ENCODE measurements at places on chromosomes 12 and 14.

GRCh38 chr12:26319511-26319910, 124.1 kb downstream of the SSPN start:
- no peak for DNase-seq

DNA sequence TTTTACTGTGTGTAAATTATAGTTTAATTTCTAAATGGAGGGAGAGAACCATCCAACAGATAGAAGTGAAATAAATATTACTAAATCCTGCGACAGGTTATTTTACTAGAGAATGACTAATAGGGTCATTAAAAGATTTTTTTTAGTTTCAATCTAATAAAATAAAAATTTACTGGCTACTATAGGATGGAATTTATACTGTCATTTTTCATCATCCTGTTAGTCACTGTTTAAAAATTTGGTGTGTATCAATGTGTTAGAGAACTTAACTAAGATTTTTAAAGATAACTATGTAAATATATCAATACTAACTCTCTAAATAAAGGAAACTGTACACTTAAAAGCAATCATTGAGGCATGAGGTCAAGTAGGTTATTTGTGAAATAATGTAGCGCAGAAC, 41.1 kb upstream of the CDKN3 start:
- no peak for DNase-seq

DNA sequence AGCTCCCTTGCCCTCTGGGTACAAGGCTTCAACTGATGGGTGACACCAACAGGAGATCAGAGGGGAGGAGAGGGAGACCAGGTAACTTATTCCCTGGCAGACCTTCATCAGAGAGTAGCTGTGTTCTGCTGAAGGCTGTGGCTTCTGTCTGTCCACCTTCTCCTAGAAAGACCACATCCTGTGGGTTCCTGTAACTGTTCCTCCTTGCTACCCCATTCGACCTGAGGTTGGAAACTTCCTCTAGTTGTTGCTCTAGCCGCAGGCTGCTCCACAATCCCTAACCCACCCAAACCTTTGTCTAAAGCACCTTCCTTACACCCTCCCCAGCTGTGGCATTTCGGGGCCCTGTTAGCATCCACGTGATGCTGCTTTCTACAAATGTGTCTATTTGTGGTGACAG, 454.2 kb downstream of the DPF3 start:
- no peak for DNase-seq

DNA sequence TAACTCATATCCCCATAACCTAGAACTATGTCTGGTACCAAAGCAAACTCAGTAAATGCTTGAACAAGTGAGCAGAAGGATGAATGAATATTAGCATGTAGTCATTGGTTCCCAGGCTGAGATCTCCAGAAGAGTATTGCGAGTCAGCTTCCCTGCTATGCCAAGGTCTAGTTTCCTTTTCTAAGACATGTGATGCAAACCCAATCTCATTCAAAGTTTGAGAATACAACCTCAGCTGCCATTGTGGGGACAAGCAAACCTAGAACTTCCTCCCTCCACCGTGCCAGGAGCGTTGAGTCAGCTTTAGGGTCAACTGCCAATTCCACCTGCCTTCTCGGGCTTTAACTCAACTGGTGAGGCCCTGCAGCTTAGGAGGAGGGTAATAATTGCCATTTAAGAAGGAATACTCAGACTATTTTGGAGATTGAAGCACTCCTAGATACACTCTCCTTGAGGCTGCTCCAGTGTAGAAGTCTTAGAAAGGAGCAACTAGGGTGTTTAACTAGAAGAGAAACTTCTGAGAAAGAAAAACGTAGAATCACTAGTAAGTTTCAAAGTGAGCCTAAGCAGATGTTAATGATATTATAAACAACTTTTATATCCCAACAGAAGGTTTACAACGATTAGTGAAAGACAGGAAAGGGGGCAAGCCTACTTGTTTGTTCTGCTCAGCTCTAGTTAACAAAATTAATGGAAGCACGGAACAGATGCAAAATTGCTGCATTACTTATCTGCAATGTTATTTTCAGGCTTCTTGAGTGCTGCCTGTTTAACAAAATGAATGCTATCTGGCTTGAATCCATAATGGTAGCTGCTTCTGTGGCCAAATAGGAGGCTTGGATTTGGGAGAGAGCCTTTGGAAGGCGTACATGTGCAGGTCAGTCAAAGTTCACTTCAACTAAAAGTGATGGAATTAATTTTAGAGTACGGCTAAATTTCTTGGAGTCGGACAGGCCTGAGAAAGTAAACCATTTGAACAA, 96.9 kb downstream of the HELB start:
- no peak for DNase-seq

- no peak for DNase-seq
Measured at GRCh38 chr12:72448089-72448488, 175.9 kb downstream of the TRHDE start.

GRCh38 chr14:105207460-105207901, 26.4 kb upstream of the NUDT14 start:
- peak; percentile 37 for DNase-seq

DNA sequence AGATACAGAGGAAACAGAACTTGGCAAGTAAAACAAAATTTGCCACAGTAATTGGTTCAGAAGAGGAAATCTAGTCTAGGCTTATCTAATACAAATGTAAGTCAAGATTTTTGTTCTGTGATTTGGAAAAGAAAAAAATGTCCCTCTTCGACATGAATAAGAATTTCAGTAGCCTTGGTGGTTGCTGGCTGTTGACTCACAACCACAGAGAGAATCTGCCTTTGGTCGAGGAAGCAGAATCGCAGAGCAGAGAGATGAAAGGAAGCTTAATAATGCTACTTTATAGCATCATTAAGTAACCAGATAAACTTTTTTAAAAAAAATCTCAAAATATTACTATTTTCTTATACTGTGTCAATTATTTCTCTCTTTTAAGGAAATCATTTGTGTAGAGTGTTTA, 1096.6 kb downstream of the FLRT2 start:
- no peak for DNase-seq

DNA sequence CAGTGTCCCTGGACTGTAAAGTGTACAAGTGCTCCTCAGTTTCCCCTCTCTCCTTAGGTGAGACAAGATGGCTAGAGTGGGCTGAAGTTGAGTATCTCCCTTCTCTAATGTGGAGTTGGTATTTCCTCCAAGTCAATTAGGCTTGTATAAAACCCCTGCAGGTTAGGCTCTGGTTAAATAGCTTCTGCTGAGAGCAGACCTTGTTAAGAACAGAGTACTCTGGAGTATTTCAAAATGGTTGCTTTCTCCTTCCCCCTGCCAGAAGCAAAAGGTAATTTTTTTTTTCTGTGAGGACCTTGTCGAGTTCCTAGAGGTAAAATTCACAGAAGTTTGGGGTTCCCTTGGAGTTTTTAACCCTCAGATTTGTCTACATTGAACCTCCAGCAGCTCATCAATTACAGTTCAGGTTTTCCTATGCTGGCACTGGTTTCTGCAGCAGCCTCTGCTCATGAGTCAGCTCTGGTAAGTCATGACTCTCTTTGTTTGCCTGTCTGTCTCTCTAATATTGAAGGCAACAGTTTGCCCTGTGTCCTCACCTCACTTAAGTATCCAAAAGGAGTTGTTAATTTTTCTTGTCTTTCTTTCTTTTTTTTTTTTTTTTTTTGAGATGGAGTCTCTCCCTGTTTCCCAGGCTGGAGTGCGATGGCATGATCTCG, 27.8 kb upstream of the GLIPR1 start:
- DNase-seq = no peak

DNA sequence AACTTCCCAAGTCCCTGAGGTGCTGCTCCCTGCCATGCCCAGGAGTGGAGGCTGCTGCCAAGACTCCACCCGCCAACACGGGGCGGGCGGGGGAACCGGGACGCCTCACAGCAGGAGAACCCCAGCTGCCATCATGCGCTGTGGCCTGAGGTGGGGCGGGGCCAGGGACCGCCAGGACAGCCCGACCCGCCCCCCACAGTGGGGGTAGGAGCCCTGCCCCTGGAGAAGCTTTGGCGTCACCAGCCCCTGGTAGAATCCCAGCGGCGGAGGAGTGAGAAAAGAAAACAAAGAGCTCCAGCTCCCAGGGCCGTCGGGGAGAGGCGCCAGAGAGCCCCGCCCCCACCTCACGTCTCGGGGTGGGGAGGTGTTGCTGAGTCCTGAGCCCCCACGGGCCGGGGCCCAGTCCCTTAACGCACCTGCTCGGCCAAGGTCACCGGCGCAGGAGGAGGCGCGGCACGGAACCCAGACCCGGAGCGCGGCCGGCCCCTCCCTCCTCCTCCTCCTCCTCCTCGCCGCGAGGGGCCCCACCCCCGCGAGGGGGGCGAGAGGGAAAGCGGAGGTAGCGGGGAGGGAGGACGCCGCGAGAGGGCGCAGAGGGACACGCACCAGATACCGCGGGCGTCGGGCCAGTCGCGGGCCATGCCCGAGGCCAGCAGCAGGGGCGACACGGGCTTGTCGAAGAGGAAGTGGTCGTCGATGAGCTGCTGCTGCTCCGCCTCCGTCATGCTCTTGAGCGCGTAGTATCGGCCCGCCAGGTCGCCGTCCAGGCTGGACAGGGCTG, 1.8 kb downstream of the CKB start:
- peak; percentile 71 for DNase-seq

DNA sequence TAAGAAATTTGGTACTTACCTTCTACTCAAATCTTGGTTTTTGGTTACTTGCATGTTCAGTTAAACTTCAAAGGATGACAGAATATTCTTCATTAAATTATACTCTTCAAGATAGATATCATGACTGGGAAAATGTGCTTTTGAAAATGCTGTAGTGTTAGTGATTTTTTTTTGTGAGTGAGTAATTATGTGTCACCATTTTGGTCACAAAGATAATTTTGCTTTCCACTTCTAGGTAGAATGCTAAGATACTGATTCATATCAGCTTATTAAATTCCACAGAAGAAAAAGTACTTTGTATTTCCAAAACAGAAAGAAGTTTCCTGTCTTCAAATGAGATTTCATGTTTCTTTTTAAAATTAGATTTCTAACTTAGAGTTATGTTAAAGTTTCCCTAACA, 61.2 kb downstream of the ATXN7L3B start:
- no peak for DNase-seq

- DNase-seq = no peak
Measured at GRCh38 chr12:124727264-124727800, 136.3 kb downstream of the SCARB1 start.

DNA sequence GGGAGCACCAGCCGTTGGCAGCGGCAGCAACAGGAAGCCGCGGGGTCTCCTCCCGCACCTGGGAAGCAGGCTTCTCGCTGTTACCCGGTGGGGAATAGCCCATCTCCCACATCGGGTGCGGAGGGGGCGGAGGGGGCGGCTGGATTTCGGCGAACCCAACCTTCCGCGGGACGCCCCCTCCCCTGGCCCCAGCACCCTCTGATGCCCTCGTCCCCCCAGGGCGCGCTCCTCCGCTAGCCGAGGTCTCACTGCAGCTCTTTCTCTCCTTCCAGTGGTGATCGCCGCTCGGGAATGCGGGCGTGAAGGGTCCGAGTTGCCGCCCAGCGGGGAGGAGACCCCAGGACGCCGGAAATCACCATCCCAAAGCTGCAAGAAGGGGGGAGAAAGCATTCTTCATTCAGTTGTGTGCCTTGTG, 303 bp downstream of the SAMD4A start:
- DNase-seq = no peak

DNA sequence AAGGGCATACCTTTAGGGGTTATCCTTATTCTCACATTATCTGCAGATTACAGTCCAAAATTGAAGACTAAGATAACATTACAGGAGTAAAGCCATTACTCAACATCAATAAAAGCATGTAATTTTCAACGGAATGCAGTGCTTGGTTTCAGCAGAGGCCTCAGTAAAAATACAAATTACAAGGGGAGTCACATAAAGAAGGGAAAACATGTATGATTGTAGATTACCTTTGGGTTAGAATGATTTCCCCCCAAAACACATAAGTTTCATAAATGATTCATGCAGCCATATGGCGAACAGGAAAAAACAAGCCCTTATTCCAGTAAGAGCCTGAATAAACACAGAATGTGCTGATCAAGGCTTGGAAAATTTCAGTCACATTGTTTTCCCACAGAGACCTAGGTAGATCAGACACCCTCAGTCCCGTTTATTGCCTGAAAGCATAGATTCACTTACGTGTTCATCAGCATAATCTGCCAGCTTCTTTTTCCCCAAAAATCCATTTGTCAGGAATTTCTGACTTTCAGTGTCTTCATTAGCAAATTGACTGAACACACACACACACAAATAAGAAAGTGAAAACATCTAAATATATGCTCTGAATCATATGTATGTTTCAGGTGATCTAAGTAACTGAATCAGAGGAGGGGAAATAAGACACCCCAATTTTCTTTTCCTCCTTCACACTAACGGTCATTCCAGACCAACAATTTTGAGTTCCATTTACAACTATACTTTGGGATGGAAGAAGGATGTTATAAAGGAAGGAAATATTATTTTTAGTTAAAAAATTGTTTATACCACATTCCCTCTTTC, 37.5 kb downstream of the SLC38A4 start:
- no peak for DNase-seq

DNA sequence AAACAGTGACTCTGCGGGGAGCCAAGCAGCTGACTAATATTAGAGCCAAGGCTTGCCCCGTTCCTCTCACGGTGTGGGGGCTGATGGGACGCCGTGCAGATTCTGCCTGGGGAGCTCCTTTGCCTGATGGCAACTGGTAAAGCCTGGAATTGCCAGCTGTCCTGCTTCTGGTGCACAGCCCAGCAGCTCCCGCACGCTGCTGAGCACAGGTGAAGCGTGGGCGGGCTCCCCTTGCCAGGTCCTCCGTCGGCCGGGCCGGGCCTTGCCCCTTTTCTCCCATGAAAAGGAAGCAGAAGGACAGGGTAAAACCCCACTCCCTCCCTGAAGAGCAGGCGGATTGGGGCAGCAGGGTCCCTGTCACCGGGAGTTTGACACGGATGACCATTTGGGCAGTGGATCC, 79.0 kb downstream of the WDR20 start:
- peak; percentile 61 for DNase-seq

DNA sequence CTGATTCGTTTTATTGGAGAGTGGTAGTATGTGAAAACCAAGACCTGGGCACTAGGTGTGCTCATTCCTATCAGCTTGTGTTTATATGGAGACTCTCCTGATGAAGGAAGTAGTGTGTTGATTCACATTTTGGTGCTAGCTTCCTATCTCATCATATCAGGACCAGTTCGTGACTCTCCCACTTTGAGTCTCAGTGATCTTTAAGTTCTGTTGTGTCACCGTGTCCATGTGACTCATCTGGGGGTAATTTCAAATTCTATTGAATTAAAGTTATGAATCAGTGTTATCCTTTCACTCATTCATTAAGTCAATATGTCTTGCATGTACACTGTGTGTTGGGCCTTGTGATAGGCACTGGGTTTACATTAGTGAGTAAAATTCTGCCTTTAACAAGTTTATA, 180.2 kb downstream of the CACNA1C start:
- DNase-seq = no peak

GRCh38 chr12:7142056-7142644, 12.0 kb downstream of the CLSTN3 start:
- DNase-seq = no peak
